ENCODE measurements at places on chromosomes 3 and 15.
A peak's percentile ranks its signal among the peaks of the same experiment; 100 is the strongest.

GRCh38 chr3:159627634-159628033, 361.0 kb upstream of the IL12A start:
- no peak for DNase-seq

DNA sequence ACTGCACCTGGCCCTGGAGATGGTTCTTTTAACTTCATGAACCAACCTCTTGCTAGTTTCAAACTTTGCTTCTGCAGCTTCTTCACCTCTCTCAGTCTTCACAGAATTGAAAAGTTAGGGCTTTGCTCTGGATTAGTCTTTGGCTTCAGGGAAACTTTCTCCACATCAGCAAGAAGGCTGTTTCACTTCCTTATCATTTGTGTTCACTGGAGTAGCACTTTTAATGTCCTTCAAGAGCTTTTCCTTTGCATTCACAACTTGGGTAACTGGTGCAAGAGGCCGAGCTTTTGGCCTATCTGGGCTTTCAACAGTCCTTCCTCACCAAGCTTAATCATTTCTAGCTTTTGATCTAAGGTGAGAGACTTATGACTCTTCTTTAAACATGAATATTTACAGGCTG, 15.7 kb upstream of the TM2D3 start:
- no peak for DNase-seq

GRCh38 chr15:26781816-26782215, 8.9 kb upstream of the GABRB3 start:
- no peak for DNase-seq

GRCh38 chr15:68419301-68420175, 12.4 kb downstream of the ITGA11 start:
- no peak for DNase-seq

GRCh38 chr15:28955160-28955992, 69.6 kb downstream of the APBA2 start:
- DNase-seq: no peak

DNA sequence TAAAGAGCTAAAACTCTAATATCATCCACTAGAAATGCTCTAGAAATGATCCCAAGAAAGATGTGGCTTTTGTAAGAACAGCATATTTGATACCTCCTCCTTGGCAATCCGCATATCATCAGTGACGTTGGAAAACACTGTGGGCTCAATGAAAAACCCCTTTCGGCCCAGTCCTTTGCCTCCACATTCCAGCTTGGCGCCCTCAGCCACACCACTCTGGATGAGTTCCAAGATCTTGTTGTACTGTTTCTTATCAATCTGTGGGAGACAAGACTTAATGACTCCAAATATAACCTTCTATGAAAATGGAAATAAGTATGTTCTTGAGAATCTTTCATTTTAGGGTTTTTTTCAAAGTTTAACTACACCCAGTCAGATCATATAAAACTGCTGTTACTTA, 103.6 kb downstream of the ALDH1A2 start:
- DNase-seq: no peak

DNA sequence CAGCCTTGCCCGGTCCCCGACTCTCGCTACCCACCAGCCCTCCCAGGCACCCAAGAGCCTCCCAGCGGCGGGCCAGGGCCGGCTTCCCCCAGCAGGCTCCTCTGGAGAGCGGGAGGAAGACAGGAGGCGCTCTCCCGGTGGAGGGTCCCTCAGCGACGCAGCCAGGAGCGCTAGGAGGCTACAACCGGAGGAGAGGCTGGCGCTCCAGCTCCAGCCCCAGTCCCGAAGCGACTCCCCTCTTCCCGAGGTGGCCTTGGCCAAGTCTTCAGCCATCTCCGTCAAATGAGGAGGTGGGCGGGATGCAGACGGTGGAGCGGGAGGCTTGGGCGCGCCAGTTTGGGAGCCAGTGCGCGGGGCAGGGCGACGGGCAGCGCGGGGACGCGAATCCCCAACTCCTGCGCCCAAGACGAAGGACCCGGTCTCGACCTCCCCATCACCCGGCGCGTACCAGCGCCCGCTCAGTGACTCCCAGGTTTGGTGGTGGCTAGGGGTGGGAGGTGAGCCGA, 722 bp downstream of the CHRNA3 start:
- no peak for DNase-seq

GRCh38 chr3:188349351-188349901, 195.5 kb downstream of the LPP start:
- DNase-seq: no peak

- no peak for DNase-seq
Measured at GRCh38 chr3:52798376-52798977, 3.9 kb downstream of the ITIH3 start.

DNA sequence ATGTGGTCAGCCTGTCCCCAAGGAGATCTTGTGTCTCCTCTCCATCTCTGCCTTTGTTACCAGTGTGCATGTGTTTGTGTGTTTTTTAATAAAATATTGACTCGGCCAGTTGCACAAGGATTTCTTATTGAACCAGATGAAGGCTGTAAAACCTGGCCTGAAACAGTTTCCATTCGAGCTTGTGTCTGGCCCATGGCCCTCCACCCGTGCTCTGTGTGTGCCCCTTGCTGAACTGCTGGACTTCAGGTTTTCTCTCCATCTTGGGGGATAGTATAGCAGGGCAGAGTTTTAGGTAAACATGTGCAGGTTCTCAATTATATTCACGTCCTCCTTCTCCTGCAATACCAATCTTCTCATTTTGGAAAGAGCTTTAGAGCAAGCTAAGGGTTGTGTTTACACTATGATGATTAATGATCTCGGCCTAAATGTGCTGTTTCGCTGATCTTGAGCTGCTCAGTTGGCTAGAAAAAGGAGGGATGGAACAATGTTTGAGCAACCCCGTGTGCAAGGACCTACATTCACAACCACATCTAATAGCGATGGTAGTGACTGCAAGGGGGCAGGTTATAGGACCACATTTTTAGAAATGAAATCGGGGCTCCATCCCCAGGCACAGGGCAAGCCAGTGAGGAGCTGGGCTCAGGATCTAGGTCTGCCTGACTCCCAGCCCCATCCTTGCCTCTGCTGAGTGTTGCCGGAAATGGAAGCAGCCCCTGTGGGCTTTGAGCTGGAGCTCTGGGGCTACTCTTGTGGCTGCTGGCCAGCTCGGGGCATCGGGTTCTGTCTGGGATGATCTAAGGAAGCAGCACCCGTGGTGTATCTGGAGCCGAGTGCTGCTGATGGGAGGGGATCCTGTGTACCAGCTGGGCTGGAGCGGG, 47.7 kb downstream of the CMTM6 start:
- DNase-seq: no peak

GRCh38 chr15:38555686-38556334, 8.8 kb downstream of the RASGRP1 start:
- peak; percentile 42 for DNase-seq

DNA sequence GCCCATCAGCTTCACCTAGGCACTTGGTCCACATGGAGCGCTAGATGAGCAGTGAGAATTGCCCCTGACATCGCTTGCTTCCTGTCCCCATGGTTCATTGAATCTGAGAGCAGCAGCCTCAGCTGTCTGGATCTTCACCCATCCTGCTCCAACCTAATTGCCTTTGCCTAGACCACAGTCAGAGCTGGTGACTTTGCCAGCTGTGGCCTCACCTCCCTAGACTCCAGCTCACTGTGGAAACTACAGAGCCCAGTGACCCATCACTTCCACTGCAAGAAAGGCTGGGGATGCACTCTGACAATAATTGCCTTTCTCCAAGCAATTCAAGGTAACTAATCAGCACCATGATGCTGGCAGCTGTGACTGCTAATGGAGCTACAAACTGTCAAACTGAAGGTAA, 30.6 kb upstream of the SLC6A1 start:
- DNase-seq: no peak

DNA sequence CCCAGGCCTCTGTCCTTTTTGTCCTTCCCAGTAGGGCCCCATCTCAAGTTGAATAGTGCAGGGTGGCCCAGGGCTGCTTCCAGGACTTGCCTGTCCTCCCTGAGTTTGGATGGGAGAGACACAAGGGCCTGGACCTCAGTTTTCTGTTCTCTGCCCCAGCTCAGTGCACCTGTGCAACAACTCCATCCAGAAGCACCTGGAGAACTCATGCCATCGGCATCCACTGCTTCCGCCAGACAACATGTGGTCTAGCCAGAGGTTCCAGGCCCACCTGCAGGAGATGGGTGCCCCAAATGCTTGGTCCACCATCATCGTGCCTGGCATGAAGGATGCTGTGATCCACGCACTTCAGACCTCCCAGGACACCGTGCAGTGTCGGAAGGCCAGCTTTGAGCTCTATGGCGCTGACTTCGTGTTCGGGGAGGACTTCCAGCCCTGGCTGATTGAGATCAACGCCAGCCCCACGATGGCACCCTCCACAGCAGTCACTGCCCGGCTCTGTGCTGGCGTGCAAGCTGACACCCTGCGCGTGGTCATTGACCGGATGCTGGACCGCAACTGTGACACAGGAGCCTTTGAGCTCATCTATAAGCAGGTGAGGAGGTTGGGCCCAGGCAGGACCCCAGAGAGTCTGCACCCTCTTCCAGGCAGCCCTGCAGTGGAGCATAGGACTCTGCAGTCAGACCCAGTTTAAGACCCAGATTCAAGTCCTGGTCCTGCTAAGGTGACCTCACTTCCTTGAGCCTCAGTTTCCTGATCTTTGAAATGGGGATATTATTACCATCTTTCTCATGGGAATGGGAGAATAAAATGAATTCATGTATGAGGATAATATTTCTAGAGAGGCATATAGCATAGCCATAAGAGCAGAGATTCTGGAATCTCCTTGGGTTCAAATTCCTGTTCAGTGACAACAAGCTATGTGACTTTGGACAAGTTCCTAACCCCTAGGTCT, 14.7 kb downstream of the RPUSD3 start:
- no peak for DNase-seq

DNA sequence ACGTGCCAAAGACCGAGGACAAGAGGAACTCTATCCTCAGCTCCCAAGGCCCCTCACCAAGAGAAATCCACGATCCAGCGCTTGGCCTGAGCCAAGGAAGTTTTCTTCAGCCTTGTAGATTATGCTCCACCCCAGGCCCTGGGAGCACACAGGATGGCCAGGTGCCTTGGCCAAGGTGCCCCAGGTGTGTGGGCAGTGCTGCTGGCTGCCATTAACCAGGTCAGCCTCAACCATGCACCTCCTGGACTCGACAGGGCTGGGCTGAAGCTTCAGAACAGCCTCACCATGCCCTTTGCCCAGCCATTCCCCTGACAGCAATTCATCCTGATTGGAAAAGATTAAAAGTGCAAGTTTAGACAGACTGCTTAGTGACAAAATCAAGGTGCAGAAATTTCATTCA, 10.9 kb upstream of the MESP1 start:
- no peak for DNase-seq

GRCh38 chr3:46282696-46283095, 40.4 kb downstream of the CCR3 start:
- no peak for DNase-seq

GRCh38 chr3:146313031-146313745, 62.3 kb upstream of the PLSCR4 start:
- DNase-seq: no peak

DNA sequence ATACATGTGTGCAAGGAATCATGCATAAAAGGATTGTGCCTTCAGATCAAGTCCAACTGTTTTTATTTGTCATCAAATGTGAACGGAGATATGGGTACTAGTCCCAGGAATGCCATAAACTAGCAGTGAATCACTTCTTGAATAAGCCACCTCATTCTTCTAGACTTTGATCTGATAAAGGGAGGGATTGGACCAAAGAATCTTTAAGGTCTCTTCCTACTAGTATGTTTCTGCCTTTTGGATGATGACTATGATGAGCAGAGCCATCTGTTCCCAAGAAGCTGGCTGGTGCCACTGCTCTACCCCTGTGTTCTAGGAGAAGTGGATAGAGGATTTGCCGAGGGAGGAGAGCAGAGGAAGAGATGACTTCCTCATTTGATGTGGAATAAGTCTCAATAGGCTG, 28.8 kb upstream of the UACA start:
- DNase-seq: no peak

GRCh38 chr3:16720367-16720940, 115.2 kb upstream of the DAZL start:
- DNase-seq: no peak

GRCh38 chr3:133863911-133864310, 31.8 kb downstream of the RAB6B start:
- no peak for DNase-seq

GRCh38 chr3:185489462-185489861, 9.4 kb downstream of the TMEM41A start:
- no peak for DNase-seq

GRCh38 chr15:89209057-89209456, 12.3 kb downstream of the RLBP1 start:
- no peak for DNase-seq

GRCh38 chr3:41569632-41570305, 370.5 kb downstream of the CTNNB1 start:
- no peak for DNase-seq

DNA sequence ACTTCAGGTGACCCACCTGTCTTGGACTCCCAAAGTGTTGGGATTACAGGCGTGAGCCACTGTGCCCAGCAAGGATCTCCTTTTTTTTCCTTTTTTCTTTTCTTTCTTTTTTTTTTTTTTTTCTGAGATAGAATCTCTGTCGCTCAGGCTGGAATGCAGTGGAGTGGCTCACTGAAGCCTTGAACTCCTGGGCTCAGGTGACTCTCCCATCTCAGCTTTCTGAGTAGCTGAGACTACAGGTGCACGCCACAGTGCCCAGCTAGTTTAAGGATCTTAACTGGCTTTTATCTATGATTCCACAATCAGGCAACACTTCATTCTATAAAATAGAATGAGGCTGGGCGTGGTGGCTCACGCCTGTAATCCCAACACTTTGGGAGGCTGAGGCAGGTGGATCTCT, 16.3 kb upstream of the NICN1 start:
- DNase-seq: no peak

DNA sequence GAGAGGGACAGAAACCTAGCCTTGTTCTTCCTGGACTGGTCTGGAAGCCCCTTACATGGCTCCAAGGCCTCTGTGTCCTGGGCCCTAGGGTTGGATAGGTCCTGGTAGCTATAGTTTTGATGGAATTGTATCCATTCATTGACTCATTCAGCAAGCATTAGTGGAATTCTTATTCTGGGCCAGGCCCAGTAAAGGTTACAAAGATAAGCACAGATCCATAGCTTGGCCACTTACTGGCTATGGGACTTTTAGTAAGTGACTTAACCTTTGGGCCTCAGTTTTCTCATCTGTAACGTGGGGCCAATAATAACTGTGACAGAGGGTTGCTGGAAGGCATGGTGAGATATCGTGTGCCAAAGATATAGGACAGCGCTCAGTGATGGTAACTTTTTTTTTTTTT, 13.6 kb upstream of the DAG1 start:
- no peak for DNase-seq

GRCh38 chr15:77921664-77922063, 155.8 kb downstream of the TBC1D2B start:
- DNase-seq: no peak
